Activated CD4-positive, CD25-positive, alpha-beta regulatory T cell treated with anti-CD3 and anti-CD28 coated beads, Interleukin-2, amount 50 U/mL, for 72 hours (primary cell): ENCODE measurements at places on chromosomes 13 and 19.

DNA sequence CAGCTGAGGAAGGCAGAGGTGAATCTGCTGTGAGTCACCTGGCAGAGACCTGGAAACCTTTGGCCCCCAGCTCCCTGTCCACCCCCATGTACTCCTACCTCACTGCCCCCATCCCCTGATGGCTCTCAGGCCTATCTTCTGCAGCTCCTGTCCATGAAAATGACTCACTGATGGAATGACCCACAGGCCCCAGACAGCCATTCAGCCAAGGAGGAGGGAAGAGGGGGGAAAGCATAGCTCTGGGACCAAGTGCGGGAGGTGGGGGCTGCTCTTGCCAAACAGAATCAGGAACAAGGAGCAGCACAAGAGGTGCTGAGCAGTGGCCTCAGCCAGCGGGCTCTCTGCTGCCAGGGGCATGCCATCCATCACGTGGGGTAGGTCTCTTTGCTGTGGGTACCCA, 111.4 kb upstream of the C1QTNF9B start:
- DNase-seq, result no peak

DNA sequence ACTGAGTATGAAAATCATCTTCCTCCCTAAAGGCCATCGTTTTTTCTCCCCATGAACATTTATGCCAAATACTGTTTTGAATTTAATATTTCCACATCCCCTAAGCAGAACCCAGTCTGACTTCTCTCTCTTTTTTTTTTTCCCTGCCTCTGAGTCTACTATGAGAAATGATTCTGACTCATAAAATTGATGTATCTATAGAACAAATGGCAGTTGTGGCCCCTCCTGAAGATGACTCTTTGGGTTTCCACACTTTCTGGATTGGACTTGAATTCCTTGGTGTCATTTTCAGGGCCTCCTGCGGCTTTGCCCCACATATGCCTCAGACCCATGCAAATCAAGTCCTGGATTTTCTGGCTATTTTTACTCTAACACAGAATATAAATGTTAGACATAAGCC, 22.7 kb upstream of the NAXD start:
- no peak for DNase-seq

DNA sequence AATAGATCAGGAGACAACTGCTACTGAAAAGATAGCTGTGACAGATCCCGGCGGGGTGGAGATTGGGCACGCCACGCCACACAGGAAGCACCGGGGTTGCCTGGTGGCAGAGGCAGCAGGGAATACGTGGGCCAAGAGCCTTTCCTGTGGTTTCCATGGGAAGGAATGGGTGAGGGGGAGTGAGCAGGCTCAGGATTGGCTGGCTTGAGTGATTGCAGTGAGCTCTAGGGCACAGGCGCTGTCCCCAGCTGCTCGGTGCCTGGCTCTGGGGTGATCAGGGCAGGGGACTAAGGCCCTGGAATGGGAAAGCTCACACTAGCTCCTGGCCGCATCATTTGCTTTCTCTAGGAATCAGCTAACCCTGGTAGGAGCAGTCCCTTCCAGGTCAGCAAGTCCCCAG, 166.1 kb downstream of the USP12 start:
- DNase-seq, result no peak

DNA sequence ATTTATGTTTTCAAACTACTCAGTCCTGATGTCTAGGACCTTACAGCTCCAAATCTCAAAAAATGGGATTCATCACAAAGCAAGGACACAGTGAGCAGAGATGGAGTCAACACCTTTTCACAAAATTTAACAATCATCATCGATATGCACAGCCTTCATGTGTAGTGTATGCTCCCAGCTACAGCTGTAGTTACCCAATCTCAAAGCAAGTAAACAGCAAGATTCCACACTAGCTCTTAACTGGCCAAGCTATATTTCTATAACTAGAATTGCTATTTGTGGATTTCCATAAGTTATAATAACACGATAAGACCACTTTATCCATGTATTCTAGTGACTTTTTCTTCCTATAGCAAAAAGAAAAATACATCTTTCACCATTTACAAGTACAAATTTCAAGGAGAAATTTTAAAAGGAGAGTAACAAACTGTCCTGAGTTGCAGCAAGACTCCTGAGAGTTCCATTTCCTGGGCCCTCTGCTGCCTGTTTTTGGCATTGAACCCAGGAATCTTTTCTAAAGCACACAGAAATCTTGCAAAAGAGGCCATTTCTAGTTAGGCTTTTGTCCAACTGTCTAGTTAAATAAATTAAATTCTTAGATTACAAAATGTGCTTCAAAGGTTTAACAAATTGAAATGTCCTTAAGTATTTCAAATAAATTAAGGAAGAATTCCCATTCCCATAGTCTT, 460.6 kb downstream of the FGF14 start:
- no peak for DNase-seq

DNA sequence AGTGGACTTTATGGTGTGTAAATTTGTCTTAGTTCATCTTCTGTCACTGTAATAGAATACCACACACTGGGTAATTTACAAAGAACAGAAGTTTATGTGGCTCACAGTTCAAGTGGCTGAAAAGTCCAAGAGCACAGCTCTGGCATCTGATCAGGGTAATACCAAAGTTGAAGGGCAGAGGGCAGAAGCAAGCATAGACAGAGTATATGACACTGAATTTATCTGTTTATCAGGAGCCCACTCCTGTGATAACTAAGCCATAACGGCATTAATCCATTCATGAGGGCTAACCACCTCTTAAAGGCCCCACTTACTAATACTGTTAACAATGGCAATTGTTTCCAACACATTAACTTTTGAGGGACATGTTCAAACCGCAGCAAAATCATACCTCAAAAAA, 4.0 kb upstream of the RFXAP start:
- no peak for DNase-seq

DNA sequence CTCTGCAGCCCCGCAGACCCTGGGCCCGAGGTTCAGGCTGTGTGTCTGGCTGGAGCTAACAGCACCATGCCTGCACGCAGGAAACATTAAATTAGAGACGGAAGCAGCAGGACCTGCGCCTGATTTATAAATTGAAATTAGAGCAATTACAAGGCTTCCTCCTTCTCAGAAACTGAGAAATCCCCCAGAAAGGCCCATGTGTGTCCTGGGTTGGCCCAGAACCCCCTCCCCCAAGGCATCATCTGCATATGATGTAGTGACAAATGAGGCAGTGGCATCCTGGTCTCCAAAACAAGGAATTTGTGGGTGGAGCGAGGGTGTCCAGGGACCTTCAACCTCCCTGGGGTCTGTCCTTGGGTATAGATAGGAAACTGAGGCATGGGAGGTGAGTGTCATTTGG, 27.2 kb upstream of the SEMA6B start:
- no peak for DNase-seq

- DNase-seq, result no peak
Measured at GRCh38 chr13:42328672-42329071, 56.7 kb downstream of the AKAP11 start.

GRCh38 chr19:15628236-15629002, 12.3 kb upstream of the CYP4F3 start:
- no peak for DNase-seq

- no peak for DNase-seq
Measured at GRCh38 chr19:38730470-38730730, 13.9 kb downstream of the CAPN12 start.

DNA sequence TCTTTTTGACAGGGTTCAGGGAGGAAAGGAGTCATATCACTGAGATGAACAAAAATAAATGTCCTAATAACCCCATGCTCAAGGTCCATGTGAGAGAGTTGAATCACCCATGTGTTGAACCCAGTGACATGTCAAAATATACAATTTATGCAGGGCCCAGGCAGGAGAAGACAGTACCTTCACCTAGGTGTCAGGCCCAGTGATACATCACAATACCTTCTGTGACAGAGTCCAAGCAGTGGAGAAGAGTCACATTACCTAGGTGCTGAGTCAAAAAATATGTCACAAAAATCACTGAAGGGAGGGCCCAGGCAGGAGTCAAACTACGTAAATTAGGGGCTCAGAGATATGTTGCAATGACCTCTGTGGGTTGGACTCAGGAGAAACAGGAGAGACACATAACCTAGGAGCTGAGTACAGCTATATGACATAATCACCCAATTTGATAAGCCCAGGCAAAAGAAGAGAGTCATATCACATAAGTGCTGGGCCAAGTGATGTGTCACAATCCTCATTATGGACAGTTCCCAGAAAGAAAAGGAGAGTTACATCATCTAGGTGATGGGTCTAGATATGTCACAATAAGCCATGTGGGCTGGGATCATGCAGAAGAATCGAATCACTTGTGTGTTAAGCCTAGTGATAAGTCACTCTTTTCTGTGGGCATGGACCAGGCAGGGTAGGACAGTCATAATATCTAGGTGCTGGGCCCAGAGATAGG, 13.8 kb upstream of the ZNF724 start:
- no peak for DNase-seq

- no peak for DNase-seq
Measured at GRCh38 chr13:109707044-109707741, 79.2 kb downstream of the IRS2 start.

DNA sequence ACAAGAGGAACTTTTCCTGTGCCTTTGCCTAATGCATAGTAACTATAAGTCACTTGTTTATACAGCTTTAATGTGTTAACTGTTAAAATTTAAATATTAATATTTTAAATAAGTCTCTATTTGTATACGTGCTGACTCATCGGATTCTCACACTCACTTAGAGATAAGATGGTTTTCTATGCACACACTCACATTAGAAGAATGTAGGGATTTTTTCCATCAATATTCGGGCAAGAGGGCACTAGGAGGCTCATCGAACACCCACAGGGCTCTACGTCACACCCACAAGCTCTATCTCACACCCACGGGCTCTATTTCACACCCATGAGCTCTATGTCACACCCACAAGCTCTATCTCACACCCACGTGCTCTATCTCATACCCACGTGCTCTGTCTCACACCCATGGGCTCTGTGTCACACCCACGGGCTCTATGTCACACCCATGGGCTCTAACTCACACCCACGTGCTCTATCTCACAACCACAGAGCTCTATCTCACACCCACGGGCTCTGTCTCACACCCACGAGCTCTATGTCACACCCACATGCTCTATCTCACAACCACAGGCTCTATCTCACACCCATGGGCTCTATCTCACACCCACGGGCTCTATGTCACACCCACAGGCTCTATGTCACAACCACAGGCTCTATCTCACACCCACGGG, 73.4 kb downstream of the COL4A2 start:
- DNase-seq, result no peak

DNA sequence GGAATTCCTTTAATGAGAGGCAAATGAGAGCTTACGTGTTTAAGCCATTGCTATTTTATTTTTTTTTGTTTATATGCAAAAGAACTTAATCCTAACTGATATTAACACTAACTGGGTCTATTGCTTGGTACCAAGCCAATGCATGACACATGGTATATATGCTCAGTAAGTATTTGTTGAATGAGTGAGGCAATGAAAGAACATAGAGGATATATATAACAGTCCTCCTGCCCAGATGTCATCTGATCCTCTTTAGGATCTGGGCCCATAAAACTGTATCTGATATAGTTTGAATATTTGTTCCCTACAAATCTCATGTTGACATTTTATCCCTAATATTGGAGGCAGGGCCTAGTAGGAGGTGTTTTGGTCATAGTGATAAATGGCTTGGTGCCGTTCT, 13.0 kb upstream of the ALOX5AP start:
- no peak for DNase-seq

DNA sequence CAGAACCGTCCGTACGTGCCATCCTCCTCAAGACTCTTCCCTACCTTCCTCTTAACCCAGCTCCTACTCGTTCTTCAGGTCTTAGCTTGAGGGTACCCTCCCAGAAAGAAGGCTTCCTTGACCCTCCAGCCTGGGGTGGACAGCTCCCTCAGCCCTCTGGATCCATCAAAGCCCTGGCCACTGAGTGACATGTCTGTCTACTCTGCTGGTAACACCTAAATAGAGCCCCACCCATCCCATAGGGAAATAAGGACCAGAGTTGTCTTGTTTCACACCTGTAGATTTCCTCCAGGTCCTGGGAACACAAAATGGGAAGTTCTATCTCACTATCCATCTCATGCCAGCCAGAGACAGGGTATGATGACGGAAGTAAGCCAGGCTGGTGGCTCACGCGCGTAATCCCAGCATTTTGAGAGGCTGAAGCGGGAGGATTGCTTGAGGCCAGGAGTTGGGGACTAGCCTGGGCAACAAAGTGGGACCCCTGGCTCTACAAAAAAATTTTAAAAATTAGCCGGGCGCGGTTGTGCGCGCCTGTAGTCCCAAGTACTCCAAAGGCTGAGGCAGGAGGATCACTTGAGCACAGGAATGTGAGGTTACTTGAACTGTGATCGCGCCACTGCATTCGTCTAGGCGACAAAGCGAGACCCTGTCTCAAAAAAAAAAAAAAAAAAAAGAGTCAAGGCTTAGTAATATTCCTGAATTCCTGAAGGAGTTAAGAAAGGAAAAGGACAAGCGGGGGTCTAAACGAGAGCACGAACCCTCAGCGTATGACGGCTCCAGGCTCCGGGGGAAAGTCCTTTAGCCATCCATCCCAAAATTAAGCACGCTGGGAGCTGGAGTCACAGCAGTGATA, 566 bp upstream of the CCDC97 start:
- no peak for DNase-seq

DNA sequence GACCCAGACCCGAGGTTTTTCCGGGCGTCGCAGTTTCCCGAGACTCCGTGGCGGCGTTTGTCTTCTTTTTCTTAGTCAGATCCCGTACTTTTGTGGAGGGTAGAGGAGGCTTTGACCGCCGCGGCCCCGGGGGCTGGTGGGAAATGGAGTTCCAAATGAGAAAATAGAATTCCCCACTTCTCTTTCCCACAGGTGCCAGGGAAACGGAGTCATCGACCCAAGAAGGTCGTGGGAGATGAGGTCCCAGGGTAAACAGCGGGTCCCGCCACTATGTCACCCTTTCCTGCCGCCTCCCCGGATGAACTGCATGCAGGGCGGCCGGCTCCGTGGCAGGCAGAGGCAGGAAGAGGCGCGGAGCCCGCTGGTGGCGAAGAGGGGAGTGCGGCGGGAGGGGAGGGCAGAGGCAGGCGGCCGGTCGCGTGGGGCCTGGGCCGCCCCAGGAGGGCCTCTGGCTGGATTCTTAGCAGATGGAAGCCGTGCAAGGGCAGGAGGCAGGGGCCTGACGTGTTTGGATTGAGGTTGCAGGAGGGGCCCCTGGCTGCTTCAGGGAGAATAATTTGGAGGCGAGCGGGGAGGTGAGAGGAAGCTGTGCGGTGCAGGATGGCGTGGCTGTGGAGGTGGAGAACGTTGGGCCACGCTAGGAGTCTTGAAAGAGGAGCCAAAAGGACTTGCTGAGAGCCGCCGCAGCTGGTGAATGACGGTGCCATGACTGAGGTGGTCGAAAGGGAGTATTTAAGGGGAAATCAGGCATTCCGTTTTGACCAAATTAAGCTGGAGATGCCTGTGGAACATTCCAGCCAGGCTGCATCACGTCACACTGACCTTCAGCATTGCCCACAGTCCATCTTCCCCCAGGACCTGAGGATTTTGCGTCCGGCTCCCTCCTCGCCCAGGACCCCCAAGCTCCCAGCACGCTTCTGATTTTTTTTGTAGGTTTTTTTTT, 11.7 kb downstream of the CYTH2 start:
- DNase-seq, result peak; percentile 53
